Osteoblast (primary cell): ENCODE measurements at places on chromosomes 1 and 21. TPM values are rescaled to one million over a fixed set of nuclear protein-coding genes. Genes with fewer than 3 reads are reported as not detected.

DNA sequence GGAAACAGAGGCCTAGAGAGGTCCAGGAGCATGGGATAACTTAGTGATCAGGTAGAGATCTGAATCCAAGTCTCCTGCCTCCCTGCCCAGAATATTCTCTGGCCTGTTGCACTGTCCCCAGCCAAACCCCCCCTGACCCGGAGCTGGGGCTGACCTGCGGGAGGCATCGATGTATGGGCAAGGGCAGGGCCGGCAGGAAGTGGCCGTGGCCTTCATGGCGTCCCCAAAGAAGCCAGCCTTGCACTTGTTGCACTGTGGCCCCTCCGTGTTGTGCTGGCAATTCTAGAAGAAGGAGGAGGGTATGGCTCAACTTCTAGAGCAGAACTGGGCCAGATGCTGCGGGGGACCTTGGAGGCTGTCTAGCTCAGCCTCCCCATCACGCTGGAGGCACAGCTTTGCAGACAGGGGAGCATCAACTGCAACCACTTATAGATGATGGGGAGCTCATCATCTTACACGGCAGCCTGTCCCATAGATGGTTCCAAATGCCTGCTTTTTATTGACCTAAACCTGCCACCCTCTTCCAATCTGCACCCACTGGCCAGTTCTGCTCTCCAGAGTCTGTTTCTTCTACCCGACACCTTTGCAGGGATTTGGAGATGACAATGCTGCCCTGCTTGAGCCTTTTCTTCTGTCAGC is 58.2 kb downstream of the HSPG2 start:
- no peak overlapping the region for H3K4me3 ChIP-seq
- peaks cover 97% of the 10 kb centered on the region for H3K36me3 ChIP-seq

DNA sequence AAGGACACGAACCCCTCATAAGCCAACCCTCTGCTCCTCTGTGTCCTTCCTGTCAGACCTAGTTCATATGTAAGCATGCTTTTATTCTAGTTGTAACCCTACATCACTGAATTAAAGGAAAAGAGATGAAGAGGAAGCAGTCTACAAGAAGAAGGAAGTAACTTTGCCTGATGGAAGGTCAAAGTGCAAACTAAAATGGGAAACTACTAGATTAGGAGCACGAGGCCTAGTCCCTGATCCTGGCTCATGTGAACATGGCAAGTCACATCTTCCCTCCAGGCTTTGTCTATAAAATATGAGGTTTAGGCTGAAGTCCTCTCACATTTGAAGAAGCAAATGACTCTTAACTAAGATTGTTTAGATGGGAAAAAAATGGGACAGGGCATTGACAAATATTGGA is 13.2 kb downstream of the ZMYND12 start:
- no peaks in the 10 kb centered on the region for H3K27me3 ChIP-seq
- no peak for DNase-seq
- peaks cover 5% of the 10 kb centered on the region for H3K4me1 ChIP-seq
- no peaks in the 10 kb centered on the region for H3K36me3 ChIP-seq
- H3K4me3 ChIP-seq = no peak overlapping the region

DNA sequence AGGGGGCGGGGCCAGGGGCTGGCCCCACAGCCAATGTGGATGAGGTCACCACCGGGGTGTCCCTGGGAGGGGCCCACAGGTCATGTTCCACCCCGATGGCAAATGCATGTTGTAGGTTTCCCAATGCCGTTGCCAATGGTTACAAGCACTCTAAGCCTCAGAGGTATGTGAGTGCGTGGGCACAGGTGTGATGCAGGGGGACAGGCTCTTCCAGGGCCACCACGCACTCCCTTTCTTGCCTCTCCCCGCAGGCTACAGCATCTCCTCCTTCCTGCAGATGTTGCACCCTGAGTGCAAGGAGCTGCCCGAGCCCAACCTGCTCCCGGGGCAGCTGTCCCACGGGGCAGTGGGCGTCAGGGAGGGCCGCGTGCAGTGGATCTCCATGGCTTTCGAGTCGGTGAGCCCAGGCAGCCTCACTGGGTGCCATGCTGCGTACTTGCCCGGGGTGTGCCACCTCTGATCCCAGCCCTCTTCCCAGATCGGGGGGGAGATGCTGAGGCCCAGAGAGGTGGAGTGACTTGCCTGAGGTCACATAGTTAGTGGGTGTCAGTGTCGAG is 52.4 kb downstream of the DISP3 start:
- H3K4me3 ChIP-seq = no peak overlapping the region
- no peak overlapping the region for H3K27ac ChIP-seq
- H3K4me1 ChIP-seq = no peaks in the 10 kb centered on the region
- H3K27me3 ChIP-seq = no peaks in the 10 kb centered on the region

DNA sequence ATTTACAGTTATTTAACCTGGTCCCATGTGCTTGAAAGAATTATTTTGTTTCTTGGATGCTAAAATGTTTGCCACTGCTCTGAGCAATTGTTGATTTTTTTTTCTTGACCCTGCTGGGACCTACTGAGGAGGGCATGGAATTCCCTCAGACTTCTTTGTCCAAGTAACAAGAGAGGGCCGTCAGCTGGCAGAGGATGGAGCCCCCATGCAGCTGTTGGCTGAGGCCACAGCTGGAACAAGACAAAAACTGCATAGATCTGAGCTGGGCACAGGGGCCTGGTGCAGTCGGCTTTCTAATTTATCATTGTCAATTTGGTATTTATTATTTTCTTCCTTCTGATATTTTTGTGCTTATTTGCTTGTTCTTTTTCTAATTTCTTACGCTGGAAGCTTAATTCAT is 39.6 kb upstream of the ABCG1 start:
- no peak for DNase-seq
- no peaks in the 10 kb centered on the region for H3K4me1 ChIP-seq
- H3K36me3 ChIP-seq = no peaks in the 10 kb centered on the region
- peaks cover 2% of the 10 kb centered on the region for H3K27me3 ChIP-seq
- H3K4me3 ChIP-seq = no peak overlapping the region

- no peak overlapping the region for H3K4me3 ChIP-seq
- H3K27ac ChIP-seq = no peak overlapping the region
- peaks cover 6% of the 10 kb centered on the region for H3K4me1 ChIP-seq
- H3K36me3 ChIP-seq = peaks cover 27% of the 10 kb centered on the region
- DNase-seq = peak; percentile 66
Observed at GRCh38 chr1:11054666-11055065, 5.2 kb downstream of the SRM start.

DNA sequence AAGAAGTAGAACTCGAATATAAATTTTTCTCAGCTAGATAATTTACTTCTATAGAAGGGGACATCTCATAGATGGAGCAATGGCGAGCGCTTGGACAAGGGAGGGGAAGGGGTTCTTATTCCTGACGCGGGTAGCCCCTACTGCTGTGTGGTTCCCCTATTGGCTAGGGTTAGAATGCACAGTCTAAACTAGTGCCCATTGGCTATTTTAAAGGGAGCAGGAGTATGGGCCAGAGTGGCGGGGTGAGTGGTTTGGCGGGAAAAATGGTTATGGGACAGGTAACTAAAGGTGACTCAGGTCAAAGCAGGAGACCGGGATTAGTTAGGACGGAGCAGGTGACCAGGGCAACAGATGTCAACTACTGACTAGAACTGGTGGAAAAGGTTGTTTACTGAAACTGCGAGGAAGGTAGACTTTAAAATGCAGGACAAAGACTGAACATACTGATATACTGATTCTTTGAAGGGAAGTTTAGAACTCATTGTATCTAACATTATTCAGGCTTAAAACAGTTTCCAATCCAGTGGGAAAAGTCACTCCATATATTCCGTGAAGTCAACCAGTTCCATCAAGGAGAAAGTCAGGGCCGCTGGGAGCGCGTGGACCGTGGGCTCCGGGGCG is 940 bp upstream of the ATAD3A start:
- H3K27me3 ChIP-seq = no peaks in the 10 kb centered on the region
- DNase-seq = peak; percentile 65
- peaks cover 7% of the 10 kb centered on the region for H3K4me1 ChIP-seq
- H3K4me3 ChIP-seq = peak overlapping the region; percentile 99
- H3K27ac ChIP-seq = peak overlapping the region; percentile 97

GRCh38 chr1:39006726-39007645 is 15.9 kb downstream of the AKIRIN1 start:
- no peaks in the 10 kb centered on the region for H3K27me3 ChIP-seq
- peaks cover 19% of the 10 kb centered on the region for H3K4me1 ChIP-seq
- H3K36me3 ChIP-seq = peaks cover 76% of the 10 kb centered on the region
- H3K27ac ChIP-seq = no peak overlapping the region
- no peak overlapping the region for H3K4me3 ChIP-seq

PTP4A2 gene
- total RNA-seq = 539 and 568 TPM in 2 replicates

GDAP2 gene
- total RNA-seq = 26.8 and 30.1 TPM in 2 replicates
